ENCODE measurements at places on chromosomes 16 and 17.

- no peak for DNase-seq
Observed at GRCh38 chr17:83153681-83154310, 74.4 kb downstream of the METRNL start.

GRCh38 chr16:66618588-66619375, 14.3 kb downstream of the CMTM3 start:
- DNase-seq: peak; percentile 94

- peak; percentile 79 for DNase-seq
Observed at GRCh38 chr16:14486520-14487303, 143.3 kb downstream of the PARN start.

DNA sequence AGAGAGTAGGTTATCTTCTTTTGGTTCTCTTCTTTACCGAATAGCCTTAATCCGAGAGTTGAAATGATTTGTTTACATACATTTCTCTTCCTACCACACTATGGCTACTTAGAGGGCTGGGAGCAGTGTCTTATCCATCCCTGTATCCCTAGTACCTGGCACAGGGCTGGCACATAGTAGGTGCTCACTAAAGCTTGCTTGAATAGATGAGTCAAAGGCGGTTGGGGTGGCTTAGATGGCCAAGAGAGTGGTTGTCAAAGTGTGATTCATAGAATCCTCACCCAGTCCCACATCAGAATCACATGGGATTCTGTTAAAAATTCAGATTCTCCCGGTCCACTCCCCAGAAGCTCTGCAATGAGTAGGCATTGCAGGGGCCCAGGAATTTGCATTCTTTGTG, 11.1 kb downstream of the CHAD start:
- no peak for DNase-seq

DNA sequence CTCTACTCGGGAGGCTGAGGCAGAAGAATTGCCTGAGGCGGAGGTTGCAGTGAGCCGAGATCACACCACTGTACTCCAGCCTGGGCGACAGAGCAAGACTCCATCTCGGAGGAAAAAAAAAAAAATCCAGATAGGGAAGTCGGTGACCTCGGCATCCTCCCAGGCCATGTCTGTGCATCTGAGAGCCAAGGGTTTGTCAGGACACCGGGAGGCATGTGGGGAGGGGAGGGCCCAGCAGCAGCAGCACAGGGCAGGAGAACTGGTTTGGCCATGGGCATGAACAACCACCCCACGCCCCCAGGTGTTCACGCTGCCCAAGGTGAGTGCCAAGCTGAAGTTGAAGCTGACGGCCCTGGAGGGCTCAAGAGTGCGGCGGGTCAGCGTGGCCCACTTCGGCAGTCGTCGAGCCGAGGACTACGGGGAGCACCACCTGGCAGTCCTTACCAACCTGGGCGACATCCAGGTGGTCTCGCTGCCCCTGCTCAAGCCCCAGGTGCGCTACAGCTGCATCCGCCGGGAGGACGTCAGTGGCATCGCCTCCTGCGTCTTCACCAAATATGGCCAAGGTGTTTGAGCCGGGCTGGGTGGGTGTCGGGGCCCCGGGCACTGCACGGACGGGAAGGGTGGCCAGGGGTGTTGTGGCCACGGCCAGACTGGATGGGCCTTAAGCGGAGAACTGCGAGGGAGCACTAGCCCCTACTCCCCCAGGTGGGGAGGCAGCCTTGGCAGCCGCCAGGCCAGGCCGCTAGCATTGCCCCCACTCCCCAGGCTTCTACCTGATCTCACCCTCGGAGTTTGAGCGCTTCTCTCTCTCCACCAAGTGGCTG, 14.7 kb upstream of the MYO15B start:
- no peak for DNase-seq

DNA sequence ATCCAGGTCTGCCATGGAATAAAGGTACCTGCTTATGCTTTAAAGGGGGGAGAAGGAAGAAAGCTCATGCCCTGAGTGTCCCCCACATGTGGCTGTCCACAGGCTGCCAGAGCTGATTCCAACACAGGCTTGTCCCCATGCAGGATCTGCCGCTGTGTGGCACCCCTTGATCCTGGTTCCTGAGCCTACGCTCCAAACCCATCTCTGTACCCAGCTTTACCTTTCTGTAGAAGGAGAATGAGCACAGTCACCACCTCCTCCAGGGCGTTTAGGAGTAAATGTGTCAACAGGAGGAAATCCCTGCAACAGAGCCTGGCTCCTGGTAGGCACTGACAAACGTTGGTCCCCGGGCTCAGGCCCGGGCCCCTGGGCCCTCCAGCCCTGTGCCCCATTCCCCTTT, 175.6 kb downstream of the RBFOX3 start:
- no peak for DNase-seq

DNA sequence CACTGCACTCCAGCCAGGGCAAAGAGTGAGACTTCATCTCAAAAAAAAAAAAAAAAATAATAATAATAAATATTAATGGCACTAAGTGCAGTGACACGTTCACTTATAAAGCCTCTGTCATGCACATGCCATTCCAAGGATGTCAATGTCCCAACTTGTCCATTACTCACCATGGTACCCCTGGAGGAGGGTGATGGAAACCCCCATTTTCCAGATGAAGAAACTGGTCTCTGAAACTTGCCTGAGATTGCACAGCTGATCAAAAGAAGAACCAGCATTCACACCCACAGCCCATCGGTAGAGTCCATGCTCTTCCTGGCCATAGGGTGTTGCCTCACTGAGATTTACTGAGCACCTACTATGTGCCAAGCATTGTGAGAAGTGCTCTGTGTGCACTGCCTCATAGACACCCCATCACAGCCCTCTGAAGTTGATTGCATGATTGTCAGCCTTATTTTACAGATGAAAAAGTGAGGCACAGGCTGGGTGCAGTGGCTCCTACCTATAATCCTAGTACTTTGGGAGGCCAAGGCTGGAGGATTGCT, 123.7 kb downstream of the ABCC1 start:
- no peak for DNase-seq

DNA sequence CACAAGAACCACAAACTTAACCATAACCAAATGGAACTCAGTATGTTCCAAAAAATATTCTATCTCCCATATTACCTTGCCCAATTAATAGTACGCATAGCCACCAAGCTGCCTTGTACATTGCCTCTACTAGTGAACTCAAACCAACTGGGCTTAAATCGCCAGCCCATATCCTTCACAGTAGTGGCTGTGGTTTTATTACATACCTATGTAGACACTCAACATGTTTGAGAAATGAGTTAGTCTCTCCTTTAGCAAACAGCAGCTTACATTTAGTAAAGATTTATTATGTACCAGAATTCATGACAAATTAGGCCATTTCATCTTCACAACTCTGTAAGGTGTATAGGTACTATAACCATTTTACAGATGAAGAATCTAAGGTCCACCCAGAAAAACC, 41.4 kb downstream of the GRB2 start:
- peak; percentile 61 for DNase-seq

DNA sequence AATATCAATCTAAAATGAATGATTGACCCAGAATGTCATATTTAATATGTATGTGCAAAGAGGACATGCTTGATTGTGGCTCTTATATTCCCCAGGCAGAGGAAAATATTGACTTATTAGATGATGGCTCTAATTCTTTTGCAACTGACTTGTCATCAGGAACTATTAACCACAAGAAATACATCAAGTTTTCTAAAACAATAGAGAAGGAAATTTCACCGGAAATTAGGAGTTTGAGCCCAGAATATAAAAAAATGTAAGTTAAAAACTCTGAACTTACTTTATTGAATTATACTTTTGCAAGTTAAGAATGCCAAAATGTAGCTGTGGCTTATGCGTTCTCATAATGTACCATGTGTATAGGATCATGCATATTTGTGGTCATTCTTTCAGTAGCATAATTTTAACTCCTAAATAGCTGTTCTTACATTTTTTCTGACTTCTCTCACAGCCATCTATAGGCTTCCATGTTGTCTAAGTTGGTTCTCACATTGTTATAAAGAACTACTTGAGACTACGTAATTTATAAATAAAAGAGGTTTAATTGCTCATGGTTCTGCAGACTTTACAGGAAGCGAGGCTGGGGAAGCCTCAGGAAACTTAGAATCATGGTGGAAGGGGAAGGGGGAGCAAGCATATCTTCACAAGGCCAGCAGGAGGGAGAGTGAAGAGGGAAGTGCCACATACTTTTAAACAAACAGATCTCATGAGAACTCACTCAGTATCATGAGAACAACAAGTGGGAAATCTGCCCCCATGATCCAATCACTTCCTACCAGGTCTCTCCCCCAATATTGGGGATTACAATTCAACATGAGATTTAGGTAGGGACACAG, 11.6 kb downstream of the EFCAB13 start:
- no peak for DNase-seq

- DNase-seq: no peak
Observed at GRCh38 chr16:11587643-11588247, 1.0 kb upstream of the LITAF start.

DNA sequence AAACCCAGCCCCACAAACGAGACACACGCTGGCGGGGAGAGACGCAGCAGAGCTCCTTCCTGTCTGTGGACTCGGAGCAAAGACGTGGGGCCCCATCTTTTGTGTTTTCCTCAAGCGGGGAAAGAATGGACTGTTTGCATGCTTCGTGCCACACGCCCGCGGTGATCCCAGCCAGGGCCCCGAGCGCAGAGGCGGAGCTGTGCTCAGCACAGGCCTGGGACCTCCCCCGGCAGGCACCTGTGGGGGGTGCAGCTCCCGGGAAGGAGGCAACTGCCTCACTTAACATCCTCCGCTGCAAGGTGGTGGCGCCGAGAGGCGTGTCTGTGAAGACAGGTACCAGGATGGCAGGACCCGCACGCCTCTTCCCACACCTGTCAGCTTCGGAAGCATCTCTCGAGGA, 19.1 kb downstream of the TRARG1 start:
- peak; percentile 47 for DNase-seq

GRCh38 chr16:4666537-4667202, 26.7 kb upstream of the NUDT16L1 start:
- no peak for DNase-seq

DNA sequence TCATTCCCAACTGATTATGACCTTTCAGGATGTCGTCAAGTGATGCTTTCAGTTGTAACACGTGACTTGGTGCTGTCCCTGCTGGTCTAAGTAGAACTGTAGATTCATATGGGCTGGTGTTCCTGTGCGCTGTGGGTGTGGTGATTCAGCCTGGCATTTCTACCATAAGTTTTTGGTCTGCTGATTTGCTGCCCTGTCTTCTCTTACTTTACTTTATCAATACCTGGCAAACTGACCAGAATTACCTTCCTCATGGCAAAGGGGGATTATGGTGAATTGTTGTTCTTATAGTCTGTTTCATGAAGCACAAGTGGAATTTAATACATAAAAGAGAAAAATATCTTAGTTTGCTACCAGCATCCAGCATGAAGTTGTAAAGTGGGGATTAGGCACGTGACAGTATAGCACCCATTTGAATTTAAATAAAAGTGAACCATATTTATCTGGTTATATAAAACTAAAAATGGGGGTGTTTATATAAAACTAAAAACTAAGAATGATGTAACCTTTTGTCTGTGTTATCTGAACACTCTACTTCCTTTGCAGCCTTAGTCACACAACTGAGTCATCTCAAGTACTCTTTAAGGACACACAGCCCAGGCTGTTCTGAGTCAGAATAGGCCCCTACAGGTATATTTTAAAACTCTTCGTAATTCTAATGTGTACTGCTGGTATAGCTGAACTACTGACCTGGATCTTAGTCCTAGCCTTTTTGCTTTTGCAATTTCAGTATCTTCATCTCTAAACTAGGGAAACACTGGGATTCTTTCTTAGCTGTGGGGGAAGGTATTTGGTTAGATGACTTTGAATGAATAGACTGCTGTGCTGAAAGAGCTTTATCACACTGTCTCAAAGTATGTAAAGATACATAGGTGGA, 28.3 kb downstream of the TTC19 start:
- peak; percentile 45 for DNase-seq

DNA sequence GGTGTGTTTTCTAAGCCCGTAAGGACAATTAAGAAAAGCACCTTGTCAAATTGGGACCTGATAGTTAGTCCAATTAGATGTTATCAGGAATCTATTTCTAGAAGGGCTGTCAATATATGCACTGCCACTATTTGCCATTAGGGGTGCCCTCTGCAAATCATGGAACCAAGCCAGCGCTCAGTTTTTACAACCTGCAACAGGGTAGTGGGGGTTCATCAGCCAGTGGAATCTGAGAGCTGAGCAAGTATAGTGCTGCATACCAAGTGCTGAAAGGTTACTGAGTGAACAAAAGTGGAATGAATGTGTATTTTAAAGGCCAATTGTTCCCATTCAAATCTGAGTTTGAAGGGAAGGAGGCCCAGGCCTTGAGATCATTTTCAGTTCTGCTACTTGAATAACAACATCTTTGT, 10.4 kb downstream of the PRR11 start:
- DNase-seq: no peak

GRCh38 chr17:48241131-48241591, 133.6 kb downstream of the SNX11 start:
- peak; percentile 32 for DNase-seq

DNA sequence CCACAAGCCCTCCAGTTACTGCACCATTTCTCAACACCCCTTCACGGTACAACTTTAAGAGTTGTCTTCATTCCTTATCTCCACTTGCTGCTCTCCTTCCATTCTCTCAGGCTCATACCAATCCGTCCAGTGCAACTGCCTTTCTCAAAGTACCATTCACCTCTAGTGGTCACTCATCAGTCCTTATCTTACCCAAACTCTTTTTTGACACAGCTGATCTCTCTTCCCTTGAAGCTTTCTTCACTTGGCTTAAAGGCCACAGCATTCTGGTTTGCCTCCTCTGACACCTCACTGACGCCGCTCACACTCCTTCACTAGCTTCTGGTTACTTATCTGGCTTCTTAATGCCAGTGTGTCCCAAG, 24.9 kb downstream of the UBE2G1 start:
- no peak for DNase-seq

GRCh38 chr16:25065899-25066298, 45.6 kb upstream of the LCMT1 start:
- no peak for DNase-seq

DNA sequence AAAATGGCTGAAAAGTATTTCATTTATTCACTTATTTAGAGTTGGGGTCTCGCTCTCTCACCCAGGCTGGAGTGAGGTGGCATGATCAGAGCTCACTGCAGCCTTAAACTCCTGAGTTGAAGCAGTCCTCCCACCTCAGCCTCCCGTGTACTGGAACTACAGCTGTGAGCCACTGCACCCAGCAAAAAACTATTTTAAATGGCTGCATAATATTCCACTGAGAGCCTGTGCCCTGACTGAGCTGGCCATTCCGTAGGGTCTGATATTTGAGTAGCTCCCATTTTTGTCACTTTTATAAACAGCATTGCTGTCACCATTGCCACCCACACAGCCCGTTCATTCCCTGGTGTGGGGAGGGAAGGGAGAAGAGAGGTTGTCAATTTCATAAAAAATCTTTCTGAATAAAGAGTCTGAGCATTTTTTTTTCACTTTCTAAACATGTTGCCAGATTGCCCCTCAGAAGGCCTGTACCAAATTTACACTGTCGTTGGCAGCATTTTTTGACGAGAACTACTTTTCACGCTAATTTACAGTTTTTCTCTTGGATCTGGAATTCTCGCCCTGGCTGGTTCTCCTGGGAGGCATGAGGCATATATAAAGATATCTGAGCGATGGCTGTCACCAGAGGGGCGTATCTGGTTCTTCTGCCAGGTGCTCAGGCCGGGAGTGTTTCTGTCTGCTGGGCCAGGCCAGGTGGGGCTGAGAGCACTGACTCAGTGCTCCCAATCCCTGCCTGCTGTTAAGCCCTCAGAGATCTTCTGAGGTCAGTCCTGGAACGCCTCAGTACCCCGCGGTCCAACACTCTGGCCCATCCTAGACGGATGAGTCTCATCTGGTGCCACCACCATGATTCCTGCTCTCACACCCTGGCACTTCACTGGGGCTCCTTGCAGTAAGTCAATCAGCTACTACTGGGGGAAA, 7.2 kb upstream of the KIFC3 start:
- no peak for DNase-seq
